CD8-positive, alpha-beta memory T cell (primary cell): ENCODE measurements at places on chromosomes 5 and 9. TPM values are rescaled to one million over a fixed set of nuclear protein-coding genes. Genes with fewer than 3 reads are reported as not detected.

DNA sequence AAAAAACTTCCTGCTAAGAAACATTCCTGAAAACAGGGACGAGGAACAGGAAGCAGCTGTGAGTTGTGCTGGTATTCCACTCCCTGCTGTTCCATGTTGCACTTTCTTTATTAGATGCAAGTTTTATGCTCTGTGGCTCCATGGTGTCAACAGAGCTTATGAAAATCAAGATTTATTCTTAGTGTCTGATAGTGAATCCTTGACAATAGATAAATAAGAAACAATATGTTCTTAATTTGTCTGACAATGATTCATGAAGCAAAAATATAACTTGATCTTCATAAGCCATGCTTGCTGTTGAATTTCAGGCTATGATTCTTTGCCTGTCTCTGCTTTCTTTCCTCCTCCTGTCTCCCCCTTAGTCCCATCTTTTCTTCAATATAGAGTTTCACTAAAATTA lies 119.6 kb downstream of the DROSHA start:
- no peaks in the 10 kb centered on the region for H3K4me1 ChIP-seq
- no peak overlapping the region for H3K4me3 ChIP-seq
- H3K27ac ChIP-seq = no peak overlapping the region
- DNase-seq = no peak

DNA sequence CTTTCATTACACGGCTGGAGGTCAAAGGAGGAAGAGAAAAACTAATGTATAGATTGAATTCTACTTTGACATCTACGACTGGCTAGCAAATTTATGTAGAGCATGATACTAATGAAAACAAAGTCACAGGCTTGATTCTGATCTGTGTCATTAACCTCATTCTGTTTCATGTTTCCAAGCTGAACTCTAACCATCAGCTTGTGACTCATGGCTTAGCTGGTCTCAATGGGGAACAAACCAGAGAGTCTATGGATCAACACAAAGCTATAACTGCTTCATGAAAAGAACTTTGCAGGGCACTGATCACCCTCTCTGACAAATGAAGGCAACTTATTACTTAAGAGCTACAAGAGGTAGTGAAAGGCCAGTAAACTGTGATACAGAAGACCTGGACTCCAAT lies 23.6 kb upstream of the PDE4D start:
- no peak overlapping the region for H3K4me3 ChIP-seq
- no peaks in the 10 kb centered on the region for H3K4me1 ChIP-seq
- no peaks in the 10 kb centered on the region for H3K27me3 ChIP-seq
- DNase-seq = no peak

GRCh38 chr9:33202552-33203201 lies 35.5 kb upstream of the B4GALT1 start:
- DNase-seq = peak; percentile 12
- no peaks in the 10 kb centered on the region for H3K36me3 ChIP-seq
- H3K27ac ChIP-seq = no peak overlapping the region
- no peak overlapping the region for H3K4me3 ChIP-seq
- peaks cover 9% of the 10 kb centered on the region for H3K4me1 ChIP-seq

DNA sequence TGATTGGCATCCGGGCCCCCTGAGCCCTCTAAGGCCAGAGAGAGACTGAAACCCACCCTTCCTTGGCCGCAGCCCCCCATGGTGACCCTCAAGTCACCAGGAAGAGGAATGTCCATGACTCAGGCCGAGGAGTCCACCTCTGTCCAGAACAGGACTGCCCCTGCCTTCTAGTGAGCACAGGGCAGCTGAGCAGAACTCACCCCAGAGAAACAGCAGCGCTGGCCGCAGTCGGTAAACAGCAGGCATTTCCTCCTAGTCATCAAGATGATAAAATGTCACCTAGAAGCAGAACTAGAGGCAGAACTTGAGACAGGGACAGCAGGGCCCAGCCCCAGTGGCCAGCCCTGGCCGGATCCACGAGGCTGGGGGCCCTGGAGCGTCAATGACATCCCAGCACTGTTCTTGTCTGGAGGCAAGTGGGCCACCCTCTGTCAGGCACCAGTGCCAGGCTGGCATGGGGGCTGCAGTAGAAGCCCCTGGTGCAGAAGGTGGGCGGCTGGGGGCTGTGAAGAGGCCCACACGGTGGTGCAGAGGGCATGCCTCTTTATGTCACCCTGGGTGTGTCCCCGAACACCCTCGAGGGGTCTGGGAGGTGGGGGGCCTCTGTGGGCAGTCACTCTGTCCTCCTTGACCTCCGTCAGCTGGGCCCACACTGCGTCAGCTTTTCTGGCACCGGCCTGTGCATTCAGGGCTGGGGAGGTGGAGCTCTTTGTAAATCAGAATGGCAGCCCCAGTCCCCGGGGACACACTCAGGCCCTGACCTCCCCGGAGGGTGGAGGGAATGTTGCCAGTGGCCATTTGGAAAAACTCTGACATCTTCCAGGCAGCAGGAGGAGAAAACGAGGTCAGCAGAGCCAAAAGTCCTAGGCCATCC lies 83.0 kb downstream of the NTNG2 start:
- H3K4me3 ChIP-seq = no peak overlapping the region
- H3K36me3 ChIP-seq = no peaks in the 10 kb centered on the region
- DNase-seq = no peak
- peaks cover 8% of the 10 kb centered on the region for H3K4me1 ChIP-seq
- no peak overlapping the region for H3K27ac ChIP-seq
- no peaks in the 10 kb centered on the region for H3K27me3 ChIP-seq

The RABL6 gene
- total RNA-seq = 98.2 TPM

DNA sequence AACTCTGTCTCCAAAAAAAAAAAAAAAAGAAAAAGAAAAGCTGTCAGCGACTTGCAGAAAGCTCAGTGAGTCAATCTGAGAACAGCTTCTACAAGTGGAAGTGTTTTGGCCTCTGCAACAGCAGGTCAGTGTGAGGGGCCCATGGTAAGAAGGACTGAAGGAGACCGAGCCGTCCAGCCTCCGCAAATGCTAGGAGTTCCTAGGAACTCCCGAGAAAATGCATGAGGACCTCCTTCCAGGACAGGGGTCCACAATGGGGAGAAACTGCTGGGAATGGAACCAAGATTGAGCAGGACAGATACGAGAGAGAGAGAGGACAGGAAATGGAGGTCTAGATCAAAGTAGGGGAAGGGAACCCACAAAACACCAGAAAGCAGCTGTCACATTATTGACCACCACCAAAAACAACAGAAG lies 180.5 kb downstream of the CRB2 start:
- no peaks in the 10 kb centered on the region for H3K4me1 ChIP-seq
- DNase-seq = no peak
- H3K36me3 ChIP-seq = no peaks in the 10 kb centered on the region
- H3K27ac ChIP-seq = no peak overlapping the region

- H3K36me3 ChIP-seq = no peaks in the 10 kb centered on the region
- peak within 1 kb of the TSS; percentile 38 for H3K27ac ChIP-seq
- no peaks in the 10 kb centered on the region for H3K27me3 ChIP-seq
- no peaks in the 10 kb centered on the region for H3K4me1 ChIP-seq
Measured at GRCh38 chr9:87497604-87498045, at the start of gene DAPK1. Gene DAPK1 (plus strand): TSS chr9:87497867. CDS start chr9:87499078, 1,211 bp downstream.

DNA sequence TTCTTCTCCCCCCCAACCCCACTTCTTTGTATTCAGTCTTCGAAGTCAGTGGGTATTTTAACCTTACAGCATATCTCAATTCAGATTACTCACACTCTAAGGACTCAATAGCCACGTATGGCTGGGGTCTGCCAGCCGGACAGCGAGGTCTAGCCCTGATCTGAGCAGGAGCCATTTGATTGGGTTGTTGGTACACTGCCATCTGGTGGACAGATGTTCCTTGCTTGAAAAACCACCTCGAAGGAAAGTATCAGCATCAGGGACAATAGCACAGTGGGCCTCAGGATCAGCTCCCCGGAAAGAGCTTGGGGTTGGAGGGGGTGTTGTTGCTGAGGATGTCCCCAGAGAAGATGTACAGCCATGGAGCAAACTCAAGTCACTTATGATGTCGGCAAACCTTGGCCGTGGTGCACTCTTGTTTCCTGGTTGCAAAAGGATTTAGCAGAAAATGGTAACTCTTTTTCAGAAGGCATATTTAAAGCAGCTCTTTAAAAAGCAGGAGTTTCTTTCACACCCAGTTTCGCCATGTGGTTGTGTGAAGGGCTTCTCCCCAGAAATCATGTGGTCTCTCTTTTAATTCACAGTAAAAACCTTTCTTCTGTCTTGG lies 31.7 kb upstream of the KCNMB1 start:
- H3K27ac ChIP-seq = no peak overlapping the region
- H3K36me3 ChIP-seq = no peaks in the 10 kb centered on the region
- no peaks in the 10 kb centered on the region for H3K27me3 ChIP-seq
- no peak overlapping the region for H3K4me3 ChIP-seq

DNA sequence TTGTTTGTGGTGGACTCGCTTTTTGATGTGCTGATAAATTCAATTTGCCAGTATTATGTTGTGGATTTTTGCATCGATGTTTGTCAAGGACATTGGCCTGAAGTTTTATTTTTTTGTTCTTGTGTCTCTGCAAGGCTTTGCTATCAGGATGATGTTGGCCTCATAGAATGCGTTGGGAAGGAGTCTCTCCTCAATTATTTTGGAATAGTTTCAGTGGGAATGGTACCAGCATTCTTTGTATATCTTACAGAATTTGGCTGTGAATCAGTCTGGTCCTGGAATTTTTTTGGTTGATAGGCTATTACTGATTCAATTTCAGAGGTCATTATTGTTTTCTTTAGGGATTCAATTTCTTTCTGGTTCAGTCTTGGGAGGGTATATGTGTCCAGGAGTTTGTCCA lies 141.4 kb upstream of the RGS7BP start:
- H3K36me3 ChIP-seq = no peaks in the 10 kb centered on the region
- no peak for DNase-seq
- H3K4me1 ChIP-seq = no peaks in the 10 kb centered on the region
- no peak overlapping the region for H3K27ac ChIP-seq

DNA sequence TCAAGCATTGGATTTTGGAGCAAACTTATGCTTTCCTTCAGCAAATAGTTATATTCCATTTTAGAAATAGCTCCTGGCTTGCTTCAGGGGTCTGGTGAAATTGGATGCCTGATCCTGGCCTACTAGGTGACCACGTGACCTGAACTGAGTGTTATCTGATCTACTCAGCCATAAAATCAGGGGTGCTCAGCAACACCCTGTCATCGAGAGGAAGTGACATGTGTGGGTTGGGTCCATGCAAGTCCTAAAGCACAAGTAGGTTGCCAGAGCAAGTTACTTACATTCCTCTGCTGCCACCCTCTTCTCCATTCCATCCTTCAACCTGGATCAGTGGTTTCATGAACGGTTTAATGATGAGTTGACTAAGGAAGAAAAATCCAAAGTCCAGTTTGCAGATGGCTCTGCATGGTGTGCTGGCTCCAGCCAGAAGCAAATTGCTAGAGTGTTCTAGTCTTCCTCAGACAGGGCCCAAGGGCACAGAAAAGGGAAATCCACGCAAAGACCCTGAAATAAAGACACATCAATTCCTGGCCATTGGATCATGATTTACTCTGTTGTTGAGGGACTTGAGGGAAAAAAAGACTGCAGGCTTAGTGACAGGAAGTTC lies 2.8 kb upstream of the FAM193B start:
- peak overlapping the region; percentile 26 for H3K27ac ChIP-seq
- H3K36me3 ChIP-seq = no peaks in the 10 kb centered on the region
- H3K4me3 ChIP-seq = no peak overlapping the region
- H3K4me1 ChIP-seq = peaks cover 20% of the 10 kb centered on the region
- H3K27me3 ChIP-seq = no peaks in the 10 kb centered on the region
